Stimulated activated CD8-positive, alpha-beta memory T cell treated with anti-CD3 and anti-CD28 coated beads, Interleukin-12 subunit alpha, Interleukin-12 subunit beta, amount 100 ng/mL, for 4 hours (primary cell): ENCODE measurements at places on chromosomes 1 and 21.

DNA sequence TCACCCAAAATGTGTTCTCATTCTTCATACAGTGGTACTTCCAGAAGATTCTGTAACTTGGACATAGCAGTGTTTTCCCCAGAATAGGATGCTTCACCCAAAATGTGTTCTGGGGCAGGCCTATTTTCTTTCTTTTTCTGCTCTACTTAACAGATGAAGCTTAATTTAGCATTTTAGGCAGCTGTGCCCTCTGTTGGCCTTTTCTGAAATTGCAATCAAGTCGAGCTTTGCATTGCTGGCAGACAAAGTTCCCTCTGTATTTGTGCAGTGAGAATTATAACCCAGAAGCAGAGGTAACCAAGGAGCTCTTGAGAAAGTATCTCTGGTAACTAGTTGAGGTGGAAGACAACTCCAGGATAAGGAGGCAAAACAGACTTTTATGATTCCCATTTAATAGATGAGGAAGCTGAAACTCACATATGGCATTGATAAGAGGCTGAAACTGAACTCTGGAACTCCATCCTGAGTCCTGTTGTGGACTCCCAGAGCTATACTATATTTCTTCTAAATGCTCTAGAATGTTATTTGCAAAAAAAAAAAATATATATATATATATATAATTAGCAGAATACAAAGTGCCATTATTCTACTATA lies 50.3 kb upstream of the L1TD1 start:
- DNase-seq: no peak

DNA sequence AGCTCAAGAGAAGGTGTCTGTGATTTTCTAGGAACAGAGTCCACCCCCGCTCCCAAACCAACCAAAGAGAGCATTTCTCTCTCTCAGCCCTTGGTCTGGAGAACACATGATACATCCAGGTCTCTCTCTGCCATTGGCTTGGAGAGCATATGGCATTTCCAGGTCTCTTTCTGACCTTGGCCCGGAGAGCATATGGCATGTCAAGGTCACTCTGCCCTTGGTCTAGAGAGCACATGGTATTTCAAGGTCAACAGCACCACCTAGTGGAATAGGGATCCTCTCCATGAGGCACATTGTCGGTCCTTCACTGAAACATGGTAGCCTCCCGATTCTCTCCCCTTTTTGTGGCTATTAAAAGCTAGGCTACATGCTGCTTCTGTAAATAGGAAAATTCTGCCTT lies 437.7 kb upstream of the OLFM3 start:
- DNase-seq: no peak

DNA sequence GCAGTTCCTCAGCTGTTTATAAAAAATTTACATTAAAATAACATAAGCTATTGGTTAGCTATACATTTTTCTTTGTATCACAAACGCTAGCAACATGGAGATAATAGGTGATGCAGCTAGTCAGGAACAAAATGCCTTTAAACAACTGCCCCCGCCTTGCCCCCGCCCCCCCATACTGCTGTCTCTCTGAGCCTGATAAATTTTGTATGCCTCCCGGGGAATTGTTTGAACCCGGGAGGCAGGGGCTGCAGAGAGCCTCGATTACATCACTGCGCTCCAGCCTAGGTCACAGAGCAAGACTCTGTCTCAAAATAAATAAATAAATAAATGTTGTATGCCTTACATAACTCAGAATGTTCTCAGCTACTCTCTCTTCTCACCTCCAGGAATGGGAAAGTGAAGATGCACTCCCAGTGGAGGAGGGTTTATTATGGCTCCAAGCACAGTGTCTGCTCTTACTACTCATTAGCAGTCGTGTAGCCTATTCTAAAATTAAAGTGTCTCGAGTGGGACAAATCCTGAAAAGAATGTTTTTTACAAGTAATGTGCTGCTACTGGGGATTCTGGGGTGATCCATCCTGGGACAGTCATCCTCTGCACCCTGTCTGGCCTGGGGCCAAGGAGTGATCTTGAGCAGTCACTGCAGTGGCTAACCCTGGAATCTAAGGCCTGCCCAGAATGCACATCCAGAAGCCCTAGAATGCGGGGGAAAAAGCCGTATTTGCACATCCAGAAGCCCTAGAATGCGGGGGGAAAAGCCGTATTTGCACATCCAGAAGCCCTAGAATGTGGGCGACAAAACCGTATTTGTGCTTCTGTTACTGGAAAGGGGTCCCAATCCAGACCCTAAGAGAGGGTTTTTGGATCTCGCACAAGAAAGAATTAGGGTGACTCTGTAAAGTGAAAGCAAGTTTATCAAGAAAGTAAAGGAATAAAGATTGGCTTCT lies 39.4 kb upstream of the ZNF496 start:
- no peak for DNase-seq

DNA sequence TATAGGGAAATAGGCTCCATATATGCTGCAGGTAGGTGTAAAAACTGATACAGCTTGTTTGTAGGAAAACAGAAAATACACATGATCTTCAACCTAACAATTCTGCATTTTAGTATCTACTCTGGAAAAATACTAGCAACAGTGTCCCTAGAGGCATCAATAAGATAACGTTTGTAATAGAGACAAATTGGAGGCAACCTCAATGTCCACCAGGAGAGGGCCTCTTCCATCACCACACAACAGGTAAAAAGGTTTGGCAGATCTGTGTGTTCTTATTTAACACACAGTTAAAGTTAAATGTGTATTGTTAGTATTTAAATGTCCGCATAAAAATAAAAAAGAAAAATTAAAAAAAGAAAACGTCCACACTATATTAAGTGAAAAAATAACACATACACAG lies 5.4 kb downstream of the EIF2D start:
- no peak for DNase-seq

- no peak for DNase-seq
Observed at GRCh38 chr1:88217386-88217785, 466.7 kb upstream of the PKN2 start.

DNA sequence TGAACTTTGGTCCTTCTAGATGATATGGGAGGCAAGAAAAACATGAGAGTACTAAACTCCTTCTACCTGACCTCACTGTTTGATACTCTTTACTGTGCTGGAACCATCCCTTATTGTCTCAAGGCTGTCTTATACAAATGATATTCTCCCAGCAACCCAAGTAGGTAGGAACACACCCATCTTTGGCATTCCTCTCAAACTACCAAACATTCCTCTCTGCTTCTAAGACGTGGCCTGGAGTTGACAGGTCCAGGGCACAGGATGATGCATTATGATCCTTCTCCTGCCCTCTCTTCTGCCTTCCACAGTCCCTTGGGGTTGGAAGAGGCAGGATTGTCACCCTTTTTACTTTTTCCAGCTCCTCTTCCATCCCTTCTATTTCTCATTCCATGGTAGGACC lies 90.5 kb downstream of the SPATA17 start:
- no peak for DNase-seq

DNA sequence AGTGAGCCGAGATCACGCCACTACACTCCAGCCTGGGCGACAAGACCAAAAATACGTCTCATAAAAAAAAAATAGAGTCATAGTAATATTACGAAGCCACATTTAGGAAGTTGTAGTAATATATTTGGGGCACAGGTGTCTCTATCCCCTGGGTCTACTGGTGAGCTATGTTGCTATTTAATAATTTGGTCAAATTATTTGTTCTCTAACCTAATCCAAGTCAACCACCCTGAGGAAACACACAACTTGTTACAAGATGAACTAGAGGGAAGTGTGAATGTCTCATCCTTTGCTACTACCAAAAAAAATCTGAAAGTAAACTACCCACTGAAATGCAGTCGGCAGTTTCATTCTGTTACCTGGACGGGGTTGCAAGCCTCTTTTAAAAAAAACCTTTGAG lies 35.3 kb downstream of the RGS8 start:
- DNase-seq: no peak

GRCh38 chr1:230293390-230293700 lies 132.8 kb downstream of the PGBD5 start:
- no peak for DNase-seq

- no peak for DNase-seq
Observed at GRCh38 chr1:82388679-82389078, 587.9 kb downstream of the ADGRL2 start.

GRCh38 chr1:185367218-185367617 lies 50.2 kb upstream of the IVNS1ABP start:
- DNase-seq: no peak

- DNase-seq: no peak
Observed at GRCh38 chr1:223771814-223772770, 59.8 kb downstream of the CAPN2 start.

- no peak for DNase-seq
Observed at GRCh38 chr1:68624233-68624632, 127.4 kb upstream of the DEPDC1 start.

- DNase-seq: no peak
Observed at GRCh38 chr1:26281971-26282370, 2.1 kb downstream of the SH3BGRL3 start.

DNA sequence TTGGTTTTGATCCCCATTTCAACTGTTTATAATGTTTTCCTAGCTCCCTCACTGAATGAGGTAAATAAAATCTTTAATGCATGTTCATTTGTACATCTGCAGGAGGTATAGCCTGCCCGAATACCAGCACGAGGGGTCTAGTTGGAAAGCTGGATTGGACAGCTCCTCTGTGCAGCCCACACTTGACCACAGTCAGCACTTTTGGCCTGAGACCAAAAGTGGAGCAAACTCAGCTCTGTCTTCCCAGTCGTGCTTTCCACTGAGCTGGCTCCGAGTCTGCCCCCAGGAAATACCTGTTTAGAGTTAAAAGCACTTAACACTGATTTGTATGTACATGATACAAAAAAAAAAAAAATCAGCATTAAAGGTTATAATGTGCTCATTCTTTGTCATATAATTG lies 224.4 kb downstream of the DSCAM start:
- DNase-seq: no peak

DNA sequence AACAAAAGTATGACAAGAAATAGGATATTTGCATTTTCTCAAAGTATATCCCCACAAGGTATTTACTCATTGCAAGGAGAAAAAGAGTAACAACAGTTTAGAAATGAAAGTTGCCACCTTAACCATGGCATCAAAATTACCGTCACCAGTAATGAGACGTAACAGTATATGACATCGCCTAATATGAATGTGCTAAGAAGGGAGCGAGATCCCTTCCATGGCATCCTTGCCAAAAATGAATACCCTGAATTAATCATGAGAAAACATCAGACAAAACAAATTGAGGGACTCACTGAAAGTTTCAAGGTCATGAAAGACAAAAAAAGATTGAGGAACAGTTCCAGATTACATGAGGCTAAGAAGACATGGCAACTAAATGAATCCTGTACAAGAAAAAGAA lies 78.9 kb upstream of the MROH9 start:
- no peak for DNase-seq

- no peak for DNase-seq
Observed at GRCh38 chr1:199242147-199242546, 603.3 kb downstream of the PTPRC start.

DNA sequence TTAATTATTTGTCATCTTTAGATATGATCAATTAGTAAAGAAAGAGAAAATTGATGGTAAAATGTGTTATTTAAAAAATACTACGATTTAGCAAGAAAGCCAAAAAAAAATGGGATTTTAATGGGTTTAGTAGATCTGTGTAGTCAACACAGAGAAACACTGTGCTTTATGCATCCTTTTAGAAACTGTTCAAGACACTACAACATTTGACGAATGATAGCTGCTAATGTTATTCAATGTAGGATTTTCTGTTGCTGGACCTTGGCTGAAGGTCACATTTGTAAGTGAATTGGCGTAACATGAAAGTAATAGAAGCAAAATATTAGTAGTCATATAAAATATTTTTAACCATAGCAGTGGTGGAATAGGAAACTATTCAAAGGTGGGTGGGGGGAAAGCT lies 1293.9 kb downstream of the NCAM2 start:
- no peak for DNase-seq

DNA sequence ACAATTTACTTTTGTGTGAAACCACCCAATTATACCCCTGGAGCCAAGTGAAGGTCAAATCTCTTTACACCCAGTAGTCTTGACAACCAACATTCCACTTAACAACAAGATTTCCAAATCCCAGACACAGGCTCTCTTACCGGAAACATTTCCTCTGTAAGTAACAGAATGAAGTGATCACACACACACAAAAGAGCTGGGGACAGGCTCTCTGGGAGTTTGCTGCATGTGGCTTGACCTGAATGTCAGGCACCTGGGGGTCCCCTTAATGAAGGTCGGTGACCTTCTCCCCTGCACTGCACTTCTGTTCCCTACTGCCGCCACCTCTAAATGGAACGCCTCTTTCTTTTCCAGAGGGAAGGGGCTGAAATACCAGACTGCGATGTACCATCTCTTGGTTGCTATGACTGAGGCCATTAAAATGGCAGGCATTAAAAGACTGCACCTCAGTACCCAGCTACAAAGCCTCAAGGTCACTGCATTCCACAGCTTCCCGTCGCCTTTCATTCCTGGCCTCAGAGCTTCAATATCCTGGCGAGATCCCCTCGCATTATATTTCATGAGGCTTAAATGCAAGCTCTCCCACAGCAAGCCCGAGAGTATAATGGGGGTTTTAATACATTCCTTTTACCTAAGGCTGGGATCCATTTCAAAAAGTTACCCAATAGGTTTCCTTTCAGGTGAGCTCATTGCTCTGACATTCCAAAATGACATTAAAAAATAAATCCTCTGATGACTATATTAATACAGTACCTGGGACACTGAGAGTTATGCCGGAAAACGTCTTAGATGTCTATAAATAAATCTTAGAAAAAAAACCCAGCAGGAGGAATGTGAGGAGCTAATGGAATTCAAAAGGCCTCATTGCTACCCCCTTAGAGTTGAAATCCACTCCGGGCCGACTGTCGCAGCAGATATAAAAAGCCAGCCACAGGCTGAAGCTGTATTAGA lies 90.9 kb upstream of the DIRAS3 start:
- DNase-seq: no peak

- DNase-seq: no peak
Observed at GRCh38 chr1:158563853-158564252, 6.5 kb downstream of the OR6P1 start.

GRCh38 chr1:40712405-40712944 lies 21.0 kb downstream of the NFYC start:
- DNase-seq: no peak

DNA sequence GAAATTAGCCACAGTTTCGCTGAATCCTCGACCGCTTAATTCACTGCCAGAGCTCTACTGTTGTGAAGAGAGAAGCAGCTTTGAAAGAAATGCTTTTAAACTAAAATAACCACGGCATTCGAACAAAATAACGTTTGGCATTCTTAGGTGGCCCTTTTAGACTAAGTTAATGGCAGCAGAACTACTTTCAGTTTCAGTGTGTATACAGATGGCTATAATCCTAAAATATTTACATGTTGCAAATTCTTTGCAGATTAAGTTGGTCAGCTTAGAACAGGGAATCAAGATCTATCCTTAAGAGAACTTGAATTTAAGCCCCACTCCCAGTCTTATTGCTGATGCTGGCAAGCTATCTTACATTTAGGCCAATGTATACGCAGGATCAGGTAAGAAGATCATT lies 62.7 kb downstream of the ADSS2 start:
- DNase-seq: no peak

- DNase-seq: no peak
Observed at GRCh38 chr1:53601867-53602775, 136.8 kb downstream of the GLIS1 start.
